Activated gamma-delta T cell treated with Interleukin-2 at 50 U/mL for 16 hours (primary cell): ENCODE measurements at places on chromosomes 5 and 9.

DNA sequence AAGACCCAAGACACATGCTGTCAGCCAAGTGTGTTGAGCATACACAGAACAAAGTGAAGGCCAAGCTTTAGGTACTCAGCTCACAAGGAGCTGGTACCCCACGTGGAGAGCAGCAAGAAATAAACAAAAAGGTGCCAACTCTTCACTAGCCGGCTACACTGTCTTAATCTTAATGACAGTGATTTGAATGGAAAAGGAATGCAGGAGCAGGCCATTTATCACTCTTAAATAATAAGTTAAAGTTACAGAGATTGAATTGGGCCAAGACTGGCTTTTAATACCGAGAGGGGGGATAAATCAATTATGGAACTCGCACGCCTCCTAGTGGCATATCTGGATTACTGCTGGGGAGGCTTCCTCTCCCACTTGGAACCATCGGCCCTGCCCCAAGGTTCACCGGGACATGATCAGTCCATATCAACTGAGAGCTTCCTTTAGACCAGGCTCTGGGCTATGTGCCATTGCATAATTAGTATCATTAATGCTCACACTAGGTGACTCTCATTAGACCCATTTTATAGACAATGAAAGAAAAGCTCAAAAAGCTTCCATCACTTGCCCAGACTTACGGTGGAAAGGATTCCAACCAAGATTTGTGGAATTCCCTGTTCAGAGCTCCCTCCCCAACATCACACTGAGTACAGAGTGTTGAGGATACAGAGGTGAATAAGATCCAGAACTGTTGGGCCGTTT lies 94.0 kb downstream of the ACTL7B start:
- DNase-seq = peak; percentile 10

DNA sequence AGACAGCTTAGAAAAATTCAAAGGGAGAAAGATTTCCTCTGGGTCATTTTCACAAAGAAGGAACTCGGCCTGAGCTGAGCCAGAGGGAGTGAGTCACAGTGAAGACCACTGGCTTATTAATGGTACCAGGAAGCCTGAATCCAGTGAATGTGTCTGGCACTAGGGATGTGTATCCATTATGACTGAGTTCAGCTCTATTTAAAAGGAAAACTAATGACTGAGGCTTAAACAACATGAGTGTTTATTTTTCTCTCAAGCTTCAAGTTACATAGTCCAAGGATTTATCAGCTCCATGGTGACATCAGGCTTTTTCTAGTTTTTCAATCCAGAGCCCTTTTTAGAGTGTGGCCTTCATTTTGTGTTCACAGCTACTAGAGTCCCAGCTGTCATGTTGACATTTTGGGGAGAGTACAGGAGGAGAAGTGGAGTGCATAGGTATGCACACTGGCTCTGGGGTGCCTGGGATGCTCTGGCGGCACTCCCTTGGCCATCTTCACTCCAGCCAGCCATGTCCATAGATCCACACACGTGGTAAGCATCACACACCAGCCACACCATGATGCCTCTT lies 159.5 kb upstream of the ERCC6L2 start:
- DNase-seq = no peak

DNA sequence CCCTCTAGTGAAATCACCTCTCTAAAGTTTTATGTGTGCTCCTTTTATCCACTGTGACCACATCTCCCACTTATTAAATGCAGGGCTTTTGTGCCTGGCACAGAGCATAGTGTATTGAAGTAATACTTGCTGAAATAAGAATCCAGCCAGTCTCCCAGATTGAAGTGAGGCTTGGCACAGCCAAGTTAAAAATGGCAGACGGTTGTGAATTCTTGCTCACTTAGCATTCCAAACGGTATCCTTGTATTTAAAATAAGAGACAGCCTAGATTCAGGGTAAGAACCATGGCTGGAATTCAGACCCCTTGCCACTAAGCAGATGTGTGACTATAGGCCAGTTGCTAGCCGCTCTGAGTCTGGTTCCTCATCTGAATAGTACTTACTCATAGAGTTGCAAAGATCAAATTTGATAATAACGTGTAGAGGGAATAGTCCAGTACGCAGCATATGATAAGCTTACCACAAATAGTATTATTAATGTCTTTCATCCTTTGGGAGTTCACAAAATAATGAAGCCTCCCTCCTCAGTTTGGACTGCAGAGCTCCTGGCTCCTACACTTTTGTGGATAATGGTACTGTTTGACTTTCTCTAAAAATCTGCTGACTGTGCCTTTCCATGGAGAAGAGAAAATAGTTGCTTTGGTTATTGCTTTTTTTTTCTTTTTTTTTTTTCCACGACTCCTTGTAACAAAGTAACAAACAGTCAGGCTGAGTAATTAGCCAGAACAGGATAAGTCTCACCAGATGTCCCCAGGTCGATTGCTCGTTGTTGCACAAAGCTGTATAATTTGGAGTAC lies 51.5 kb downstream of the FGF1 start:
- DNase-seq = no peak

GRCh38 chr9:33159777-33160127 lies 7.4 kb downstream of the B4GALT1 start:
- DNase-seq = peak; percentile 44

GRCh38 chr9:18359335-18359734 lies 114.6 kb upstream of the ADAMTSL1 start:
- DNase-seq = no peak

DNA sequence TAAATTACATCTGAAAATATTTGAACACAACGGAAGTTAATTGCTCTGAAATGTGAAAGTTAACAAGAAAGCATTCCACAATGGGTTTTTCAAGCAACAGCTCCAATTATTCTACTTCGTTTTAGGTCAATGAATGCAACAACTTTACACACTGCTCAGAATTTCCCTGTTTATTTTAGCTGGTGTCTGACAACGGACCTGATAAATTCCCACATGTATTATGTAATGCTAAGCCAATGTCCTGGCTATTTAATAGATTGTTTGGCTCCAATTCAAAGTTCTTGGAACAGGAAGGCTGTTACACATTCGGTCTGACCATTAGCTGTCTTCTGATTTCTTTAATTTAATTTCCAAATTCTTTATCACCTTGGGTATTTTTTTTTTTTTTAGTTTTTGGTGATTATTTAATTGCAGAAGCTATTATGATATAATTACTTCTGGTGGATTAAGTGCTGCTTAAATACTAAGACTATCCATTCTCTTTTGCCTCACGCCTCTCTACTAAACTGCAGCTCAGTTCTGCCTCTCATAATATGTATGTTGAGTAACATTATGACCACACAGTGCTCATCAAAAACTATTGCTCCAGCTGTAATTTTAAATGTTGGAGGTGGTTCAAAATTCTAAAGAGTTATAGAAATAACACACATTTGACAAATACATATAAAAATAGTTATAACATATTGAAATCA lies 57.9 kb downstream of the MEF2C start:
- DNase-seq = no peak

DNA sequence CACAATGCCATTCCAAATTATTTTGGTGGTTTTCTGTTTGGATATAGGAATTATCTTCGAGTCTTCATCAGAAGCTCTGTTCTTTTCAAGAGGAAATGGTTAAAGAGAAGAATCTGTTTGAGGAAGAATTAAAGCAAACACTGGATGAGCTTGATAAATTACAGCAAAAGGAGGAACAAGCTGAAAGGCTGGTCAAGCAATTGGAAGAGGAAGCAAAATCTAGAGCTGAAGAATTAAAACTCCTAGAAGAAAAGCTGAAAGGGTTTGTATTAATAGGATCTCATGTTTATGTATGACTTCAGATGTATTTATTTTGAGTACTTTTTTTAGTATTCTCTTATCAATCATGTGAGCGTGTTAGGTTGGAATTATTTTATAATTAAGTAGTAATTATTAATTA lies 15.0 kb downstream of the HMMR start:
- no peak for DNase-seq

- no peak for DNase-seq
Measured at GRCh38 chr9:107504585-107505455, 15.3 kb upstream of the KLF4 start.

DNA sequence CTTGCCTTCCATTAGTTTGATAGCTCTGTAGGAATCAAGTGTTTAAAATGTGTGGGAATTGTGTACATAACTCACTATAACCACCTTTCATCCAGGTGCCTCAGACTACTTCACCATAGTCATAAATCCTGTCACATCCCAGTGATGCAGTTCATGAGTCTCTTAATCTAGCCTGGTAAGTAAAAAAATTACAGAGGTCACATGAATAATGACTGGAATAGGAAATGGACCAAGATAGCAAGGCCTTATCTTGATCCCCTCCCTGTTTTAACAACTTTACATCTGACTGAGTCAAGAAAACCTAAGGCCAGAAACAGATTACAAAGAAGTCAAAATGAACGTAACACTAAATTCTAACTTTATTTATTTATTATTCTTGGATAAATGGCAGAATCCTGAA lies 1.5 kb upstream of the RNF145 start:
- no peak for DNase-seq

DNA sequence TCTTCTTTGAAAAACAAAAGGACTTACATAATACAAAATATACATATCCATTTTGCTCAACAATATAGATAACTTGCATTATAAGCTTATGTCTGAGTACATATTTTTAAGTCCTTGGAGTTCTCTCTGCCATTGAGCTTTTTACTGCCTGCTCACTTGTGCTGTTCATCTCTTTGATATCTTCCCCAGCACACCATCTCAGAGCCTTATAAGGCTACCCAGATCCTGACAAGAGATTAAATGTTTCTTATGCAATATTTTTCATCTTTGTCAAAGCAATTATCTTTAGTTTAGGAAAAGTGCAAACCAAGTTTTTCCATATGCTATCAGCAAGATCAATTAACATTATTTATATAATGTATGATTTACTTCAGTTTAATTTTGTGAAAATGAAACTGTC lies 60.7 kb upstream of the ITGA1 start:
- DNase-seq = no peak

DNA sequence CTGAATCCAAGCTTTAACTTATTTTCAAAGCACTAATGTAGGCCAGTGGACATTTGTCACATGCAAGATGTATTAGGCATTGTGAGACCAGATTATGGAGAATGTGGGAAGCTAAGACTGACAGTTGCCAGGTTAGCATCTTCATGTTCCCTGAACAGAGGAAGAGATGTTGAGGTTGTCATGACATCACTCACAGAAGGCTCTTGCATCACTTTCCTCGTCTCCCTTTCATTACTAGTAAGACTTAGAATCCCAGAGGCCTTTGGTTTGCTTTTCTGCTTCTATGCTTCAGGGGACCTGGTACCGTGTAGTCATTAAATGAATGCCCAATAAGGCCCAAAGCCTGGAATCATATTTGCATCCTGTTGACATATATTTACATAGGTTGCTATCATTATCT lies 76.4 kb upstream of the RPS23 start:
- no peak for DNase-seq

DNA sequence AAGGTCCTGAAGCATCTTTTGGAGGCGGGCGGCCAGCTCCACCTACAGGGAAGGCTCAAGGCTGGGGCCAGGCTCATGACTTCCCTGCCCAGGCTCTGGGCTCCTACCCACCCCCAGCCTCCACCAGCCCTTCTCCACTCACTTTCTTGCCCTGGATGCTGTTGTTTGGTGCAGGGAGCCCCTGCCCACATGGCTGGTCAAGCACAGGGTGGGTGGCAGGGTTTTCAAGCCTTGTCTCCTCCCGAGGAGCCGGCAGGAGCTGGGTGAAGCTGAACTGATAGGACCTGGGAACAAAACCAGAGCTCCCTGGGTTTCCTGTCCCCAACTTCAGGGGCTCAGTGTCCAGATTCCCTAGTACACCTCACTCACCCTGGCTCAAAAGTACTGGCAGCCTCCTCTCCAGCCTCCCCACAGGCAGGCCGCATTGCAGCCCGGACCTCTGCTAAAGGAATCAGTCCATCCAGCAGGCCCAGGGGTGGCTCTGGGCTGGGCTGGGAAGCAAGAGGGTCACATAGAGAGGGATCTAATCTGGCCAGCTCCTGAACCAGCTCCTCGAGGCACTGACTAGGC lies 6.9 kb downstream of the SHROOM1 start:
- DNase-seq = no peak

- DNase-seq = no peak
Measured at GRCh38 chr9:116998305-116998704, 311.2 kb downstream of the TRIM32 start.

DNA sequence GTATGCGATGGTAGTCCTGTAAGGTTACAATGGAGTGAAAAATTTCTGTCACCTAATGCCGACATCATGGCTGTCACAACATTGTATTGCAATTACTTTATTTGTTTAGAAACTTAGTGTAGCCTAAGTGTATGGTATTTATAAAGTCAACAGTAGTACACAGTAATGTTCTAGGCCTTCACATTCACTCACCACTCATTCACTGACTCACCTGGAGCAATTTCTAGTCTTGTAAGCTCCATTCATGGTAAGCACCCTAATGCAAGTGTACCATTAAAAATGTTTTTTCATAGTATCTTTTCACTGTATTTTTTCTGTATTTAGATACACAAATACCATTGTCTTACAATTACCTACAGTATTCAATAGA lies 58.5 kb downstream of the ATP10B start:
- no peak for DNase-seq

- no peak for DNase-seq
Measured at GRCh38 chr9:114925039-114925438, 5.4 kb downstream of the TNFSF8 start.

DNA sequence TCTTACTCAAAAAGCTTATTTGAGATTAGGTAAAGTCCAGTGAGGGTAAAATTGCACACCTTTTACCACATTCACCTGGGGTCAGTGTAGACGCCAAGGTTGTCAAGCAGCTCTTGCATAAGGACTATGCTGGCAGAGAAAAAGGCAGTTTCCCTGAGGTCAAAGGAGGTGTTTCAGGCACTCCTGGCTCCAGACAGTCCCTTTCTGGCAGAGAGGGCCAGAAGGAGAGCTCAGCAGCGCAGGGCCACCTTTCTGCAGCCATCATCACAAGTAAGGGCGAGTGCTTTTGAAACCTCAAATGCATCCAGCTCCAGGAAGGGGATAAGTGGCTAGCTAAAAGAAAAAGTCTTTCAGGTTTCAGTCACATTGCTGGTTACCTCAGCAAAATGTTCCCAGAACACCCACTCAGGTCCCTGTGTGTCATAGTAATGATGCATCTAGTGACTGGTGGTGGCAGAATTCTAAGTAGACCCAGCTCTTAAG lies 16.7 kb upstream of the IL13 start:
- no peak for DNase-seq

DNA sequence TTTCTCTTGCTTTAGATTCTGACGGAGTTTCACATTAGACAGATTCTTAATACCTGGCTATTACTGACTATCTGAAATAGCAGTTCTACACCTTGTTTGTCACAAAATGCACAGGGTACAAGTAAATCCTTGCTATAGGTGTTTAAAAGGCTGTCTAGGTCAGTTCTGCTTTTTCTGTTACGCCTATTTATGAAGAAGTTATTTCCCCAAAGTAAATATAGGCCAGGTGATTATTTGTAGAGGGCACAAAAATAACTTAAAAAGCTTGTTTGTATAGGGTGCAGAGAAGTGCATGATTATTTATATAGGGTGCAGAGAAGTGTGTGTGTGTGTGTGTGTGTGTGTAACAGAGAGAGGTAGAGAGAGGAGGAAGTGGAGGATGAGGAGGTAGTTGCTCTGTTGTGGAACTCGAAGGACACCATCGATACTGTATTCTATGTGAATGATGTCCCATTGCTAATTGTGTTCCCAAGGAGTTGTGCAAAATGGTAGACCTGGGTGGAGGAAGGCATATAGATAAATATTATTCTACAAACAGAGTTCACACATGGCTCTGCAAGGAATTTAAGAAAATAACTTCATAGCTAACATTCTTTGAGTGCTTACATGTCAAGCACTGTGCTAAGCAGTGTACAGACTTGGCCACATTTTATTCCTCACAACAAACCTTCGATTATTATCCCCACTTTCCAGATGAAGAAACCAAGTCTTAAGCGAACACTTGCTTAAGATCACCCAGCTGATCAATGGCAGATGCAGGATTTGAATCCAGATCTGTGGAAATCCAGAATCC lies 96.3 kb upstream of the EQTN start:
- no peak for DNase-seq

- DNase-seq = no peak
Measured at GRCh38 chr5:180463216-180463900, 30.8 kb upstream of the CNOT6 start.
